Right renal pelvis (tissue), 4 donors: ENCODE measurements at places on chromosomes 13 and 19. TPM values are rescaled to one million over a fixed set of nuclear protein-coding genes. Genes with fewer than 3 reads are reported as not detected.

The PNMA8C gene
- polyA plus RNA-seq, result 0.66 TPM

The ELSPBP1 gene
- 0.39 TPM for polyA plus RNA-seq

The C19orf73 gene
- polyA plus RNA-seq, result 0.59 TPM

The UPK1A gene
- 48.7 TPM for polyA plus RNA-seq

- no peak for DNase-seq
Observed at GRCh38 chr19:41415154-41415571, 12.0 kb downstream of the B3GNT8 start.

- no peak for DNase-seq
Observed at GRCh38 chr13:24834902-24835510, 71.0 kb downstream of the RNF17 start.

DNA sequence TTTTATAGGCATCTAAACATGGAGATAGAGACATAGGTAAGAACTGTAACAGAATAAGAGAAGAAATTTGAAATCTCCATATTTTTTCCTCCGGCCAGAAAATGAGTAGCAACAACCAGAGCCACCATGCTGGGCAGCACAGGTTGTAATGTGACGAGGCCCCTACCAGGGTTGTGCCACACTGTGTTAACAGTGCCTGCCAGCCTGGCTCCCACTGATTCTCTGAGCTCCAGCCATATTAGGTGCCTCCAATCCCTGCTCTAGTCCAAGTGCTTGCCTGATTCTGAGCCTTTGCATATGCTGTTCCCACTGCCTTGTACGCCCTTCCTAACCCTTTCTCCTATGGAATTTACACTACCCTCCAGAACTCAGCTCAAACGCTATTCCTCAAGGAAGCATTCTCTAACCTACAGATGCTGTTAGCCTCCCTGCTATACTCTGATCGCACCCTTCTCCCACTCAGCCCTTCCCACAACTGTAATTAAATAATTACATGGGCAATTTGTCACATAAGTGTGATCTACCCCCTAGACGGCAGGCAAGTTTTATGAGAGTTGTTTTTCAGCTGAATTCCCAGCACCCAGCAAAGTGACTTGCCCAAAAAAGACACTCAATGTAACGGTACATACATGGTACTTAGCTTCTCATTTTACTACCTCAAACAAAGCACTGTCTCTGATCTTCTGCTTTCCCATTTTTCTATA is 37.6 kb upstream of the STARD13 start:
- DNase-seq, result no peak

GRCh38 chr13:79128158-79128557 is 277.9 kb downstream of the RBM26 start:
- no peak for DNase-seq
